ENCODE measurements at places on chromosomes 4 and X. TPM values are rescaled to one million over a fixed set of nuclear protein-coding genes. Genes with fewer than 3 reads are reported as not detected.

GRID2 gene
- under 0.01 TPM for total RNA-seq

- DNase-seq: no peak
Observed at GRCh38 chrX:46168254-46168653, 377.0 kb downstream of the ZNF674 start.

GRCh38 chr4:149835280-149835679, 19.6 kb upstream of the IQCM start:
- DNase-seq: no peak

DNA sequence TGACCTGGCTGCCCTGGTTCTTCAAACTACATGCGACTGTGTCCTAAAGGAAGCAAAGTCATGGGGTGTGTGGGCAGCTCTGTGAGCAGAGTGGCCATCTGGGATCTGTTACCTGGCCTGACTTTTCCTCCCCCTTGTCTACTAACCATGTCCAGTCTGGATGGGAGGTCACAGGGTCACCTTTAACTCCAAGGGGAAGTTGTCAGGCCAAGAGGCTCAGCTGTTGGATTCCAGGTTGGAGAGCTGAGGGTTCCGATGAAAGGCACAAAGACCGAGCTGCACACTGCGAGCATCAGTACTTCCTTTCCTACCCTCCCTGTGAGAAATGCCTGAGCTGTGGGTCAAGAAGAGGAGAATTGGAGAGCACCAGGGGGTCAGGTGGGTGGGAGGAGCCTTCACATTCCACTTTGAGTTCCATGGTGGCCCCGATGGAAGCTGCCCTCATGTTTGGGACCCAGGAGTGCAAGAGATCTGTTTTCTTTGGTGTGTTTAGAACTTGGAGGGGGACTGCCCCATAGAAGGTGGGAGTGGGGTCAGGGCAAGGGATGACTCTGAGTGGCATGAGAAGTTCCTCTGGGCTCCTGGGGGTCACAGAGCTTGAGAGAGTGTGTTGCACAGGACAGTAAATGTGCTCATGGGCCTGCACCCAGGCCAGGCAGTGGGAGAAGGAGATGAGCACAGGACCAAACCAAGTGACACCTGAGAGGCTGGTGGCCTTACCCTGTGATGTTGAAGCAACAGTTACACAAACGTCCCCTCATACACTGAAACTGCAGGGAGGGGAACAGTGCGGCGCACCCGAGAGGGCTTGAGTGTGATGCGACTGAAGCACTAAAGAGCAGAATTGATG, 36.2 kb downstream of the RGS12 start:
- DNase-seq: no peak

DNA sequence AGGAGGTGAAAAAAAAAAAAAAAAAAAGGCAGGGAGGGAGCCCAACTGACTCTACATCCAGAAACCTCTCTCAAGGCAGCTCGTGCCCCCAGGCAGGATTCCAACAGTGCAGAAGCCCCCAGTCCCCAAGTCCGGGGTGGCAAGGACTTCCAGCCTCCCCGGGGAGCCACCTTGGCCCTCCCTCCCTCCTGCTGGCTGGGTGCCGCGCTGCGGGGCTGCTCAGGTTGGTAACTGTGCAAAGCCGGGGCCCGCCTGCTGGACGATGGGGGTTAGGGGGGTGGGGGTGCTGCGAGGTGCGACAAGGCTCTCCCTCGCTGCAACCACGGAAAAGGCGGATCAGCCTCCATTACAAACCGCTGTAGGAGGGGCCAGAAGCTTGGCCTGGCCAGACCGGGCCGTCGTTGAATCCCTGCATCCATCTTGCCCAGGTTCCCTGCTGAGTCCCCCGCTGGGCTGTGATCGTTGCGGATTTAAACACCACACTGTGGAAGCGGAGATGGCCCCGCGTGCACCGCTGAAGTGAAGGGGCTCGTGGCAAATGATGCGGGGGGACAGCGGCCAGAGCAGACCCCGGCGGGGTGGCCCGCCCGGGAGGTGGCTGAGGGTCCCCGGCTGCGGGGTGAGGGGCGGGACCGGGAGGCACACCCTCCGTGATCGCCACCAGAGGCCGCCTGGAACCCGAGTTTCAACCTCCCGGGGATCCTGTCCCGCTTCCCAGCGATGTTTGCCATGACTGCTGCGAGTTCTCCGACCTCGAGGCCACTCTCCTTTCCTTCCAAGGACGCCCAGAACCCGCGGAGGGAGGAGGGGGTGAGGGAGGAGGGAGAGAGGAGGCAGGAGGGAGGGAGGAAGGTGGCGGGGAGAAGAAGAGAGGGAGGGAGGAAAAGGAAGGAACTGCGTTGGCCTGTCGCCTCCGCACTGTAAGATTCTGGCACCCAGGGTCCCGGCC, 58.0 kb upstream of the DDX3X start:
- peak; percentile 64 for DNase-seq

- no peak for DNase-seq
Observed at GRCh38 chrX:22629105-22629725, 356.5 kb downstream of the CBLL2 start.

GRCh38 chrX:9188117-9188516, 154.2 kb upstream of the FAM9B start:
- DNase-seq: no peak

FRMD7 gene
- not detected for total RNA-seq
